ENCODE measurements at places on chromosomes 13 and 19. TPM values are rescaled to one million over a fixed set of nuclear protein-coding genes. Genes with fewer than 3 reads are reported as not detected.

GRCh38 chr13:94079876-94080275, 399.6 kb downstream of the DCT start:
- DNase-seq, result no peak

GRCh38 chr19:45828945-45829344, 13.8 kb upstream of the RSPH6A start:
- no peak for DNase-seq

- DNase-seq, result peak; percentile 95
Observed at GRCh38 chr19:11089254-11090013, at the start of gene LDLR. TSS of gene LDLR (plus strand) at chr19:11089463. CDS start at chr19:11089549, 86 bp downstream.

GRCh38 chr19:47542030-47542475, 27.2 kb upstream of the NAPA start:
- DNase-seq, result no peak

DNA sequence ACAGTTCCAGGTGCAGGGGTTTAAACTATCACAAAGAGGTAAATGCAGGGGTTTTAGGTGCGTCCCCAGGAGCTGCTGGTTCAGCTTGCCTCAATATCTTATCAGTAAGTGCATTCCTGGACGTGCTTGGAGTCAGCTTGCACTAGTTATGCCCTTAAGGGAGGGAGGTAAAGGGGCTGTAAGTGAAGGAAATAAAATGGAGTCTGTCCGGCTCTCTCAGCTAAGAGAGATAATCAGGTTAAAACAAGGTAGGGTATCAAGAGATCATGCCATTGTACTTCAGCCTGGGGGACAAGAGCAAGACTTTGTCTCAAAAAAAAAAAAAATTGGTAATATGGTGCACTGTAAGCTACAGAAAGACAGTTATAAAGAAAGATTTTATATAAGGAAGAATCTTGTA, 69.7 kb downstream of the ZNF100 start:
- no peak for DNase-seq

DNA sequence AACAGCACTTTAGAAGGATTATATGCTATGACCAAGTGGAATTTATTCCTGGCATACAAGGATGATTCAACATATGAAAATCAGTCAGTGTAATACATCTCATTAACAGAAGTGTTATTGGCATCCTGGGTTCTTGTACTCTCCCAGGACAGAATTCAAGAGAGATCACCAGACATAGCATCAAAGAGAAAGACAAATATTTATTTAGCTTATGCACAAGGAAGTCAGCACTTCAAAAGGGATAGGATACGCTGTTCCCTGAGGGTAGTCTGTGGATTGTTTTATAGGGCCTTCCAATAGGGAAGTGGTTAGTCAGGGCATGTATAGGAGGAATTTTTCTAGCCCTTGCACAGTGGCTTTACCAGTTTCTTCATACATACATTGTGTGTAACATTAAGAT, 1238.0 kb downstream of the PCDH17 start:
- DNase-seq, result no peak

DNA sequence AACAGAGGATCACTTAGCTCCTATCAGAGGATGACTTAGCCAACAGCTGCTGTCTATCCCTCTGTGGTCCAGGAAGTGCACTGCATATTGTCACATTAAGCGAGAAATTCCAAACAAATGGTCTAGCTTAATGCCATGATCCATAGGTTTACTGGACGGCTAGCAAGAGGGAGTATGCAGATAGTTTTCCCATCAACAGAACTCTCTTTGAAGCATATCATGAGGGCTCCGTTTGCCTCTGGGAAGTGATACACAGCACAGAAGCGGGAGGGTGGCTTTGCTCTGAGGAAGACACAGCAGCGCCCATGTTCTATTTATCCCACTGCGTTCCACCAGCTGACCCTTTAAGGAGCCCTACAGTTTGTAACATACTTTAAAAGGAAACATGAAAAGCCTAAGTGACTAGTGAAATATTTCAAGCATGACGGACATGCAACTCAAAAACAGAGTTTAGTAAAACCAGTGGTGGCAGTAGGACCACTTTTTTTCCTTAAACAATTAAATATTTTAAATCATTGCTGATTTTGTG, 52.7 kb downstream of the COL4A1 start:
- no peak for DNase-seq

- DNase-seq, result no peak
Observed at GRCh38 chr13:31050486-31051400, 111.0 kb downstream of the HSPH1 start.

- no peak for DNase-seq
Observed at GRCh38 chr19:40928850-40929249, 46.8 kb upstream of the CYP2A7 start.

- no peak for DNase-seq
Observed at GRCh38 chr19:2235381-2236063, 607 bp downstream of the PLEKHJ1 start.

- DNase-seq, result no peak
Observed at GRCh38 chr19:17751103-17751911, at the start of gene FCHO1. TSS of gene FCHO1 (plus strand) at chr19:17751477. CDS start at chr19:17755165, 3,688 bp downstream.

DNA sequence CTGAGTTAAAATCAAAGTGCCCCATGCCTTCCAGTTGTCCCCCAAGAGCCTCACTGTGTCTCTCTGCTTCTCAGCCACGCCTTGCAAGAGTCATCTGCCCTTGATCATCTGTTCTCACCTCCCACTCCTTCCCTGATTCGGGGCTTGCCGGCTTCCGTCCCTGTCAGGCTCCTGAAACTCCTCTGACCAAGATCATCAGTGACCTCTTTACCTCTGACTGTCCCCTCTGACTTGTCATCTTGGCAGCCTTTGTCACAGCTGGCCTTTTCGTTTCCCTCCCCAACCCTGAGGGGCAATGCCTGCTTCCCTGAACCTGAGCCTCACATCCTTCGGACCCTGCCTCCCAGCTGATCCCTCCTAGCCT, 66.3 kb downstream of the MAP4K1 start:
- no peak for DNase-seq

DNA sequence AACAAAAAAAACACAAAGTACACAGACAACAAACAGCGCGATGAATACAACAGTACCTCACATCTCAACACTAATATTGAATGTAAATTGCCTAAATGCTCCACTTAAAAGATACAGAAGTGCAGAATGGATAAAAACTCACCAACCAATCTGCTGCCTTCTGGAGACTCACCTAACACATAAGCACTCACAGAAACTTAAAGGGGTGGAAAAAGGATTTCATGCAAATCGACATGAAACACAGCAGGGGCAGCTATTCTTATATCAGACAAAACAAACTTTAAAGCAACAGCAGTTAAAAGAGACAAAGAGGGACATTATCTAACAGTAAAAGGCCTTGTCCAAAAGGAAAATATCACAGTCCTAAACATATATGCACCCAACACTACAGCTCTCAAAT, 209.5 kb downstream of the ABCC4 start:
- DNase-seq, result no peak

DNA sequence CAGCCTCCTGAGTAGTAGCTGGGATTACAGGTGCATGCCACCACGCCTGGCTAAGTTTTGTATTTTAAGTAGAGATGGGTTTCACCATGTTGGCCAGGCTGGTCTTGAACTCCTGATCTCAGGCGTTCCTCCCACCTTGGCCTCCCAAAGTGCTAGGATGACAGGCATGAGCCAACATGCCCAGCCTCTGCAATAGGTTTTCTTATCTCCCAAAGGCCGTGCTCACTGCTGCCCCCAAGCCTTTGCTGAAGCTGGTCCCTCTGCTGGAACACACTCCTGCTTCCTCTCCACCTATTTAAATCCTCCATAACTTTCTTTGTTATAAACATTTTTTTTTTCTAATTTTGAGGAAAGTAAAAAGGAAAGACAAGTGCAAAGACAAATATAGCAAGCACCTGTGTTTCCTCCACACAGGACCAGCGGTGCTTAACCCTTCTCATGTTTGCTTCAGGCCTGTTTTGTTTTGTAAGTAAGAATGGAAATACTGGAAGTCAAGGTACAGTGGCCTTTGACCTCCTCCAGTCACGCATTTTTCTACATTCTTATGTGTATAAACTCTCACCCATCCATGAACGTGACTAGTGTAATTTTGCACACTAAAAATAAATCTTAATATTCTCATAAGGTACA, 14.5 kb upstream of the TNFAIP8L1 start:
- peak; percentile 37 for DNase-seq

DNA sequence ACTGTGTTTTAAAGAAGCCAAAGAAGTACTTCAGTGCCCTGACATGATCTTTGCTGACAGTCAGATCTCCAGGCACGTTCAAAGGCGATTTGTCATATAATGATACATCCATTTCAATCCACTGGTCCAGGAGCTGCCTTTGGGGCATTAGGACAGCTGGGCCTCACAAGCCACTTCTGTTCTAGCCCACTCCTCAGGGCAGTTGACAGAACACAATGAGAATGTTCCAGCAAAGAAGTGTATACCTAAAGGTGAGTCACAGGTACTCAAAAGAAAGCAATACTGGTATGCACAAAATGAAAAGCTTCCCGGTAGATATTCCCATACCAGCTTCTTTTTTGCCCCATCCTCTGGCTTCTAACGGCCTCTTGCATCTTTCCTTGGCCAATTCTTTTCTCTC, 12.5 kb upstream of the MAP3K10 start:
- DNase-seq, result peak; percentile 39

DNA sequence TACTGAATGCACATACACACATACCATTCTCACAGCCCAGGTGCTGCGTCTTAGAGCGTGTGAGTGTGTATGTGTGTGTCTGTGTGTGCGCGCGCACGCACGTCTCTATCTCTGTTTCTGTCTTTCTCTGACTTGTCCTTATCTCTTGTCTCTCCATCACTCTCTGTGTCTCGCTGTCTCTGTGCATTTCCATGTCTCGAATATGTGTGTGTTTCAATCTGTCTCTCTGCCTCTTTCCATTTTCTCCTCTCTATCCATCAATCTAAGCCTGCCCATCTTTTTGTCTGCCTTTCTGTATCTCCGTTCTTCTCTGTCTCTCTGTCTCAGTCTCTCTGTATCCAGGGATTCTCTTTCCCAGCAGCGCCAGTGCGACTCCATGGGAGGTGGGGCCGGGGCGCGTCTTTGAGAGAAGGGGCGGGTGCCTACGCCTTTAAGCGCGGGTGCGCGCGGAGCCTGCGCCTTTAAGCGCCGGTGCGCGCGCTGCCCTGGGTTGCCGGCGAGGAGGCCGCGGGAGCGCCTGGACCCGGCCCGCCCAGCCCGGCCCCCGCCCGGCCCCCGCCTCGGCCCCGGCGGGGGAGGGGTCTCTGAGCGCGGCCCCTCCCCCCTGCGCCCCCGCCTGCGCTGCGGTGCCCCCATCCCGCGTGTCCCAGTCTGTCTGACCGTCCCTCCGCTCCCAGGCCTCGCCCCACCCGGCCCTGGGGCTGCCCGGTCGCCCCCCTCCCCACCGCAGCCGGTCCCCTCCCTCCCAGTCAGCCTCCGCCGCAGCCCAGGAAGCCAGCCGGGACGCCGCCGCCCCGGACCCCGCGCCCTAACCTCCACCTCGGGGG, at the start of gene LRFN3:
LRFN3 (plus strand) TSS at position 464 of the 827 bp plus-strand sequence. CDS start 3,052 bp downstream, outside the sequence.
- peak; percentile 63 for DNase-seq

DNA sequence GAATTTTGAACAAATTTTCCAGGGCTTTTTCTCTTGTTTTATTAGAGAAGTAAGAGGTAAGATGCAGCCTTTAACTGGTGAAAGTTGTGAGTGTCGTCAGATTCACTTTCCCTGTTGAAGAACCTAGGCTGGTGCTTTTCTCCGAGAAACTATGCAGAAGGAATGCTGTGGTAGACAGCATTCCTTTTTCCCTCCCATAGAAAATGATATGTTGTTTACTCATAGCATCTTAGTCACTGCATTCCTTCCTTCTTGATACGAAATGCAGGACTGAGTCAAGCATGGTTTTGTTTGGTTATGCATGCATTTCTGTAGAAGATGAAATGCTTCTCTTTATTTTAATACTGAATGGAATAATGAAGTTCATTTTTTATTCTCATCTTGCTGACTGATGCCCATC, 3.4 kb downstream of the ITGBL1 start:
- DNase-seq, result peak; percentile 85

GRCh38 chr19:49071860-49072547, 495 bp downstream of the KCNA7 start:
- no peak for DNase-seq

GRCh38 chr13:91017031-91017668, 330.3 kb upstream of the MIR17HG start:
- DNase-seq, result peak; percentile 42

- DNase-seq, result no peak
Observed at GRCh38 chr13:52969373-52969772, 59.2 kb upstream of the OLFM4 start.

DNA sequence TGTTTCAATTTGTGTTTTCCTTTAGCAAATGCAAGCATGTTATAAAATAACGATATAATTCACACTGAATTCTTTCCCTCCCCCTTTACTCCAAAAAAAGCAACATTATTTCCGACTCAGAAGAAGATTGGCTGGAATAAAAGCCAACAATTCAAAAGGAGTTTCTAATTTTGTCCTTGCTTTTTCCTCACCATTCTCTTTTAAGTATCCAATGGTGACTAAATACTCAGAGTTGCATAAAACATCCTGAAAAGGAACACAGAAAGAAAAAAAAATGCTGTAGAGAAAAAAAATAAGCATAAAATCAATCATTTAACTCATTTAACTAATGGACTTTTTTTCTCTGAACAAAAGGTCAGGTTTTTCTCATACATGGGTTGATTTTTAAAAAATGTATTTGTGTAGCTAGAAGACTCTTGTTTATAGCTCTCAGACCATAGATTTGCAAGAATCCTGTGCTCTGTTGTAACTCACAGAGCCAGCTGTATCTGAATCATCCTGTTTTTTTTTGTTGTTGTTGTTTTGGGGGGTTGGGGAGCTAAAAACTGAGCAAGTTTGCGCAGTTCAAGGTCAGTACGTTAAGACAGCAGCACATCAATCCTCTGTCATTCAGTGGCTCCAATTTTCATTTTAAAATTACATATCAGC, 108.1 kb downstream of the PCDH17 start:
- DNase-seq, result no peak

GRCh38 chr13:43551897-43552456, 234.8 kb downstream of the ENOX1 start:
- no peak for DNase-seq

SPART gene
- total RNA-seq, result 60.9 TPM

HIF3A gene
- total RNA-seq, result not detected

INSL3 gene
- total RNA-seq, result not detected

PLPPR2 gene
- 5.0 TPM for total RNA-seq

TMEM150B gene
- not detected for total RNA-seq

SOX1 gene
- total RNA-seq, result not detected

CSNK1G2 gene
- total RNA-seq, result 49.4 TPM

ZNF66 gene
- total RNA-seq, result 5.3 TPM

KANK3 gene
- 5.3 TPM for total RNA-seq
